Spinal cord (tissue), 10 donors: ENCODE measurements at places on chromosomes 2 and 18. TPM values are rescaled to one million over a fixed set of nuclear protein-coding genes. Genes with fewer than 3 reads are reported as not detected.

GRCh38 chr18:58630071-58630470 is 1.2 kb upstream of the ALPK2 start:
- peaks cover 4% of the 10 kb centered on the region for H3K4me1 ChIP-seq
- no peaks in the 10 kb centered on the region for H3K36me3 ChIP-seq
- no peaks in the 10 kb centered on the region for H3K27me3 ChIP-seq
- H3K4me3 ChIP-seq: no peak overlapping the region
- H3K27ac ChIP-seq: no peak overlapping the region
- no peak for DNase-seq

The GAREM2 gene
- total RNA-seq: 8.7 TPM

The KCNG2 gene
- 1.3 TPM for total RNA-seq

DNA sequence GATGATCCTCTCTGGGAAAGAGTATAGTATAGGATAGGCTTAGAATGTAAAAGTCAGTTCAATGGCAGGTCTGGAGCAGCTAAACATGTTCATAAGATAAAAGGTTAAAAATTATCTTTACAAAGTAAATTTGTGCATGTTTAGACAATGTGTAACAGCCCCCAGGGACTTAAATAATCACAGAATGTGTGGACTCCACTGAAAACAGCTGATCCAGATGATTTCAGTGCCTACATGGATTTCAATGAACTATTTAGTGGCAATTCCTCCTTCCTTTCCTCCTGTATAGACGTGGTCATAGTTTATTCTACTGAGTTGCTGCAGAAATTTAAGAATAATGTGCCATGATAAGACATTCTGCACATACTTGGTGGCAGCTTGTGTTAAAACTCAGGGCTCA is 42.9 kb downstream of the ARHGEF33 start:
- H3K4me1 ChIP-seq: no peaks in the 10 kb centered on the region
- H3K27me3 ChIP-seq: no peaks in the 10 kb centered on the region
- no peak overlapping the region for H3K27ac ChIP-seq
- H3K36me3 ChIP-seq: no peaks in the 10 kb centered on the region

DNA sequence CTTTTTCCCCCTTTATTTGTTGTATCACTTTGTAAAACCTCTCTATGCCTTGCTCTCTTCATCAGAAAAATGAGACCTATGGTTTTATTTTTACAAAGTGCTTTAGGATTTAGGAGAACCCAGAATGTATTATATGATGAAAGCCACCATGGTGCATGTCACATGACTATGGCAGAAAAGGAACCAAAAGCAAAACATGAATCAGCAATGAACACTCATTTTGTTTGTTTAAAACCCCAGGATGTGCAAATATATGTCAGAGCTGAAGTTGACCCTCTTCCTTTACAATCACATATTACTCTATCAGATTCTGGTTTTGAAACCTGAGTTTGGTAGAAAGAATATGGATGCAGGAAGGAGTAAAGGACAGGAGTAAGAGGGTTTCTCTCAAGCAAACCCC is 70.0 kb downstream of the FIGN start:
- no peak overlapping the region for H3K4me3 ChIP-seq
- H3K4me1 ChIP-seq: peaks cover 3% of the 10 kb centered on the region
- H3K27me3 ChIP-seq: no peaks in the 10 kb centered on the region

DNA sequence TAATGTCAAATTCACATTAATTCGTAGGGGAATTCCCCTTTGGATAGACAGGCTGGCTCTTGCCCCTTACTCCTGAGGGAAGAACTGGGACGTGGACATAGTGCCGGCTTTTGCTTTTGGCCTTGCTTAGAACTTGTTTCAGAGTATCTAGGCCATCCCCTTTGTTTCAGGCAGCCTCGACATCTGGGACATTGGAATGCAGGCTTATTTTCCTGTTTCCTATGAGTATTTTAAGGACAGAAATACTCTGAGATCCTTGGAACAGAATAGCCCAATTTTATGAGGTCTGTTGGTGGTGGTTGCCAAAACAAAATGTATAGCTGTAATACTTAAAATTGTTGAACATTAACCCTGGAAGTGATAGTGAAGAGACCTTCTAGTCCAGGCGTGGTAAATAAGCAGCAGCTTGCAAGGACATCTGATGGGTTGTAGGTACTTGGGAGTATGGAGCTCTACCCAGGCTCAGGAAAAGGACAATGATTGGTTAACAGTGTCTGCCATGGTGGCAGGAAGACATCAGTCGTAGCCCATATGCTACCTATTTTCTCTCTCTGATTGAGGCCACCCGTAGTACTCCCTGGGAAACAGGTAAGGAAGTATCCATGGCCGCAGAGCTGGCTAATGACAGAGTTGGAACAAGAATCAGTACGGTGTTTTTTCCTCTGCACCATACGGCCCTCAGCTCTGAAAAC is 112.4 kb downstream of the CDK15 start:
- H3K27ac ChIP-seq: no peak overlapping the region
- no peak overlapping the region for H3K4me3 ChIP-seq

DNA sequence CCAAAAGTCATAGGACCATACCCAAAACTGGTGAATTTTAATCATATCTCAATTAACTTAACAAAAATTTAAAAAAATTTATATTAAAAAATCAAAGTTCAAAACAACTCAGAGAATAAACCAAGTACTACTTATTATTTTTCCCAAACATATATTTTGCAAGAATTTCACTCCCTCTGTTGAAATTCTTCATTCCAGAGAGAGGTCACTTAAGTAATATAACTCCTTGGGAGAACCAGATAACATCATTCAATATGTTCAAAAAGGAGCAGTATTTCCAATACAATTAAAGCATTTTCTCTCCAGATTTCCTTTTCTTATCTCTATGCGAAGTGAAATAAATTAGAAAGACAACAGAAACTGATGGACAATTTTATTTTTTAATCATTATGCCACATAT is 165.9 kb upstream of the RND3 start:
- H3K27me3 ChIP-seq: no peaks in the 10 kb centered on the region
- H3K36me3 ChIP-seq: no peaks in the 10 kb centered on the region
- no peak overlapping the region for H3K4me3 ChIP-seq
- no peaks in the 10 kb centered on the region for H3K4me1 ChIP-seq
- H3K27ac ChIP-seq: no peak overlapping the region
